ENCODE measurements at places on chromosomes 2 and 18.

DNA sequence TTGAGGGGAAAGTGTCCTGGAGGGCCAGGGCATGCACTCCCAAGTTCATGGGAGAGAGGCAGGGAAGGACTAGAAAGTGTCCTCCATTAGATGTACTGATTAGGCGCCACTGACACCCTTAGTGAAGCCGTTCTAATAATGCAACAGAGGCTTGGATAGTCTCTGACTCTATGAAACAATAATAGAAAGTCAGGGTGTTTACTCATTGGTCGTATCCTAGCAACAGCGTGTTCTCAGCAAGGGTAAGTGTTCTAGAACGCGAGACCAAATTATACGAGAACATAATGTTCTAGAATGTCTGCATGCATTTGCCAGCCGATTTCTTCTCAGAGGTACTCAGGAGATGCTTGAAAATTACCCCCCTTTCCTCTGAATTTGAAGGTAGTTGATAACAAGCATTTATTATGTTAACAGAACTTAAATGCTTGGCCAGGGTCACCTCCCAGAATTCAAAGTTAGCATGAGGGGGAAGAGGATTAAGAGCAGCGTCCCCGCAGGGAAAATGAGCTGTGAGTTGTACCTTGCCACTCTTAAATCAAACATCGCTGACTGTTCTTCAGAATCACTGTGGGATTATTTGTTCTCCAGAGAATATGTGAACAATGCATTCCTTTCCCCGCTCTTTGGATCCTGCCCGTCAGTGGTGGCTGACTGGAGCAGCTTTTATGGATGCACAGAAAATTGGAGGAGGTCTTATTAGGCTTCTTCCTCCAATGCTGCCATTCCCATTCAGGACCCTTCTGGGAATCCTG lies 33.7 kb upstream of the PDIA6 start:
- H3K27ac ChIP-seq: no peak overlapping the region
- DNase-seq: no peak
- H3K4me3 ChIP-seq: no peak overlapping the region
- peaks cover 3% of the 10 kb centered on the region for H3K4me1 ChIP-seq
- peaks cover 8% of the 10 kb centered on the region for H3K36me3 ChIP-seq
- no peaks in the 10 kb centered on the region for H3K27me3 ChIP-seq

DNA sequence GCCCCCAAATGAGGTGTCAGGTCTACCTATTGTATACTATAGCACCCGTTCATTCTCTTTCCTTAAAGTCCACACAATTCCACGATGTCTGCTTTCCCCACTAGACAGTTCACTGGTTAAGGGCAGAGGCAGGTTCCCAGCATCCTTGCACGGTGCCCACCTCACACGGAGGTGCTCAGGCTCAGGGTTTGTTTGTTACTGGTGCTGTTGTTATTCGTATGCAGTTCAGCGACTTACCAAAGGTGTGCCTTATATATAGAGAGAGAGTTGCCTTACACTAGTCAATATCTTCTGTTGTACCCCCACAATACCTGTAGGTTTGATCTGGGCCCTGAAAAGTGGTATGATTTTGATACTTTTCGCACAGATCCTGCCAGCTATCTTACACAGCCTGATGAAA lies 30.6 kb downstream of the SLC3A1 start:
- no peaks in the 10 kb centered on the region for H3K4me1 ChIP-seq
- H3K27ac ChIP-seq: no peak overlapping the region
- no peak for DNase-seq
- H3K4me3 ChIP-seq: no peak overlapping the region
- no peaks in the 10 kb centered on the region for H3K27me3 ChIP-seq

- no peak overlapping the region for H3K27ac ChIP-seq
- no peaks in the 10 kb centered on the region for H3K4me1 ChIP-seq
- H3K36me3 ChIP-seq: no peaks in the 10 kb centered on the region
- DNase-seq: no peak
Measured at GRCh38 chr2:33436083-33436482, 40.4 kb upstream of the RASGRP3 start.

DNA sequence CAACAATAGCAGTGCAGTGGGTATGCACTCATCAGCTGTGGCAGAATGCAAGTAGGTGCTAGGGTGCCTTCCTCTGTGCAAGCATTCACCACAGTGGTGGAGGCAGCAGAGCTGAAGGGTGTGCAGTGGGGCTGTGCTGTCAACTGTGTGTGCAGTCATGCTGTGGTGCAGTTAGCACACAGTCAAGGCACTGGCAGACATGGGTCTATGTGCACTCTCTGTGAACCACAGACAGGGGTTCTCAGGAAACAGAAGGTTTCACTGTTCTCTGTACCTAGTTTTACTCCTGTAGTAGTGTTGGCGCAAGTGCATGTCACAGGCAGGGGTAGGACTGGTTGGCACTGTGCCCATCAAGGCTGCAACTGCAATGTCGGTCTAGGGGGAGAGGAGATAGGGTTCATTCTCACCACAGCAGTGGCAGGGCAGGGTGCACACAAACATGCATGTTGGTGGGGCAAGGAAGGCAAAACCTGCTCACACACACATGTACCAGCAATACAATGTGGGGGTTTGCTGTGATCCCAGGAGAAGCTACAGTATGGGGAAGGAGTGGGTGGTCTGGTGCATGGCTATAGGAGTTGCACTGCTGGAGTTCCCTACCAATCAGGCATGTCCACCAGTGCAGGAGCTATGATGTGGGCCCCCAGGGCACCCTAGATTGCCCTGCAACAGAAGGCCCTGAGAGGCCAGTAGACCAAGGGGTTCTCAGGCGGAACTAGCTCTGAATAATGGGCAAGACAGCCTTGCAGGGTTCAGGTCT lies 242.7 kb upstream of the DDX18 start:
- H3K4me3 ChIP-seq: no peak overlapping the region
- no peak overlapping the region for H3K27ac ChIP-seq
- DNase-seq: no peak
- H3K4me1 ChIP-seq: no peaks in the 10 kb centered on the region
- H3K27me3 ChIP-seq: no peaks in the 10 kb centered on the region
- peaks cover 21% of the 10 kb centered on the region for H3K36me3 ChIP-seq

GRCh38 chr2:51329512-51329911 lies 297.6 kb upstream of the NRXN1 start:
- no peak overlapping the region for H3K4me3 ChIP-seq
- DNase-seq: no peak
- H3K27me3 ChIP-seq: no peaks in the 10 kb centered on the region
- H3K36me3 ChIP-seq: no peaks in the 10 kb centered on the region
- H3K4me1 ChIP-seq: no peaks in the 10 kb centered on the region
- H3K27ac ChIP-seq: no peak overlapping the region

DNA sequence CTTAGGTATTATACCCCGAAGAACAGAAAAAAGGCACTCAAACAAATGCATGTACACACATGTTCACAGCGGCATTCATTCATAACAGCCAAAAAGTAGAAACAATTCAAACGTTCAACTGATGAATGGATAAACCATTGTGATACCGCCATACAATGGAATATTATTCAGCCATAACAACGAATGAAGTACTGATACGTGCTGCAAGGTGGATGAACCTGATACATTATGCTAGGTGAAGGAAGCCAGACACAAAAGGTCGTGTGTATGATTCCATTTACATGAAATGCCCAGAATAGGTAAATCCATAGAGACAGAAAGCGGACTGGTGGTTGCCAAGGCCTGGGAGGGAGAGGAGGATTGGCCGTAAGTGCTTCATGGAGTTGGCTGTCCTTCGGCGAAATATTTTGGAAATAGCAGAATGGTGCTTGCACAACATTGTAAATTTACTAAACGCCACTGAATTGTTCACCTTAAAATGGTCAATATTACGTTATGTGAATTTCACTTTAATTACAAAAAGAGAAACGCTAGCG lies 750 bp upstream of the RMP24 start:
- no peak overlapping the region for H3K27ac ChIP-seq
- DNase-seq: no peak
- H3K36me3 ChIP-seq: peaks cover 26% of the 10 kb centered on the region
- H3K4me1 ChIP-seq: peaks cover 2% of the 10 kb centered on the region
- H3K27me3 ChIP-seq: no peaks in the 10 kb centered on the region

DNA sequence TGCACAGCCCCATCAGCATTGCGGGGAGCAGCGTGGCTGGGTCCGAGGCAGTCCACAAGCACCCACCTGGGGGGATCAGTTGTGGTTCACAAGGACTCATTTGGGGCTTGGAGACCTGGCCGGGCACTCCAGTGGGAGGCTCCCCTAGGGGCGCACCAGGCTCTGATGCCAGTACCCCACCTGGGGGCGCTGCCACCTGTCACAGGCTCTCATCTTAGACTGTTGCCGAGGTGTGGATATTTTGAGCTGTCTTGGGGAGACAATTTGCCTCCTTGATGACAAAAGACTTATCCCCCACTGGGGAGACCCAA lies 3.0 kb downstream of the ADRA2B start:
- peaks cover 8% of the 10 kb centered on the region for H3K36me3 ChIP-seq
- no peak overlapping the region for H3K4me3 ChIP-seq
- H3K4me1 ChIP-seq: peaks cover 6% of the 10 kb centered on the region
- no peaks in the 10 kb centered on the region for H3K27me3 ChIP-seq

- peak overlapping the region; percentile 96 for H3K4me3 ChIP-seq
- H3K4me1 ChIP-seq: peaks cover 3% of the 10 kb centered on the region
- H3K36me3 ChIP-seq: peaks cover 37% of the 10 kb centered on the region
- peak; percentile 47 for DNase-seq
- no peak overlapping the region for H3K27ac ChIP-seq
- H3K27me3 ChIP-seq: no peaks in the 10 kb centered on the region
Measured at GRCh38 chr2:43225093-43225787, 1.2 kb downstream of the ZFP36L2 start.

DNA sequence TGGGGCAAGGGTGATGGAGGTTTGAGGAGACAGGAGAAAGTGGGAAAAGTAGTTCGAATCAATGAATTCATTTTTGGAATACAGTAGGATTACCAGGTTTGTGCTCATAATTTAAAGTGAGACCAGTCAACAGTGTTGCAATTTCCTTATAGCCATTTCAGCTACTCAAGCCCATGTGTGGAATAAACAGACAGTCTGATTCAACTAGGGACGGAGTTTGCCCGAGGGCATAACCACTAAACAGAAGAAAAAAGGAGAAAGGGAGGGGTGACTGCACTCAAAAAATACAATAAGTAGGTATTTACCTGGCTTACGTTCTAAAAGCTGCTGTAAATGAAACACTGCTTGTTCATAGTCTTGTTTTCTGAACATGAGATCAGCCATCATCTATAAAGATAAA lies 55.2 kb downstream of the TTC21B start:
- no peak overlapping the region for H3K27ac ChIP-seq
- no peak overlapping the region for H3K4me3 ChIP-seq
- no peaks in the 10 kb centered on the region for H3K27me3 ChIP-seq
- no peaks in the 10 kb centered on the region for H3K4me1 ChIP-seq
- peaks cover 50% of the 10 kb centered on the region for H3K36me3 ChIP-seq
- DNase-seq: no peak

DNA sequence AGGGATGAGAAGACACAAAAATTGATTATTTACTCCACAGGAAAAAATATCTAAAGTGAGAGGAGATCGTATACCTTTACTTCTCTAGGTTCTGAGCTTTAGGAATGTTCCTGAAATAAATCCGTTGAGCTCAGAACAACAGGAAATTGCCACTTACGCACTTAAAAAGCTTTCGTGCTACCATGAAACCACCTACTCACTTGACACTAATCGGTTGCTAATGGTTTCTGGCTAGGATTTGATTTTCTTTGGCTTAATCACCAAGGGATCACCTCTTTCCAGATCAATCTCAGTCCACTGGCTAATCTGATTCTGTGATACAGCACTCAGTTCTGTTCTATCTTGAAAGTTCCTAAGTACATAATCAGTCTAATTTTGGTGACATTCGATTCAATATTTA lies 419.6 kb downstream of the DLGAP1 start:
- peaks cover 7% of the 10 kb centered on the region for H3K4me1 ChIP-seq
- DNase-seq: no peak
- H3K4me3 ChIP-seq: no peak overlapping the region
- H3K27ac ChIP-seq: peak overlapping the region; percentile 36
- H3K36me3 ChIP-seq: peaks cover 10% of the 10 kb centered on the region

- no peak overlapping the region for H3K27ac ChIP-seq
- no peaks in the 10 kb centered on the region for H3K36me3 ChIP-seq
- H3K4me3 ChIP-seq: no peak overlapping the region
- no peaks in the 10 kb centered on the region for H3K27me3 ChIP-seq
- no peak for DNase-seq
Measured at GRCh38 chr2:197124639-197125390, 185.8 kb downstream of the ANKRD44 start.

- peak; percentile 11 for DNase-seq
- no peaks in the 10 kb centered on the region for H3K27me3 ChIP-seq
- no peaks in the 10 kb centered on the region for H3K4me1 ChIP-seq
- H3K36me3 ChIP-seq: no peaks in the 10 kb centered on the region
Measured at GRCh38 chr2:128792476-128793054, 473.9 kb upstream of the HS6ST1 start.

DNA sequence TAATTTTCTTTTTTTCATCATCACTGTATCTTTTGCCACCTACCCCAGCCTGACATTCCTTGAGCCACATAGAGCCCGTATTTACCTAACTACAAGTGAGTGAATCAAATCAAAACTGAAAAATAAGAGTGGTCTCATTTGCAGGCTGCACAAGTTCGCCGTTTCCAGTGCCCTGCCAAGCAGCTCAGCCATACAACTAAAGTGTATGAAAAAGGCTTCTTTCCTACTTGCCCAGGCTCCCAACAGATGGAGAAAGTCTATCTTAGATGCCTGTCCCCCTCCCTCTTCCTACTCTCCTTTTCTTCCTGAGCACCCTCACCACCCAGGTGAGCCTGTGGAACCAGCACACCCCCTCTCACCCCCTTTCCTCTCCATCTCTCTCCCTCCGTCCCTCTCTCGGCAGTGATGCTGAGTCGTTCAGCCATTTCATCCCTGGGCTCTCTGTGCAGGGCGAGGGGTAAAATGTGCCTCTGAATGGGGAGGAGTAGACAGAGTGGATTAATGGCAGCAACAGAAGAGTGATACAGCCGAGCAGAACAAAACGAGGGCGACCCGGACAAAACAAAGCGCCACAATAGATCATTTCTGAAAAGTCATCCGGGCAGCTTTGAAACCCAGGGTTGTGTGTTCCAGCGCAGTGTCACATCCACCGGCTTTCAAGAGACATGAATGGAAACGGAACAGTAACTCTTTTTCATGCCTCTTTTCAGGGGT lies 65.0 kb upstream of the POU3F3 start:
- 0 out of 2 replicates have a peak, but pooled peaks cover 2% of the 10 kb centered on the region for H3K4me1 ChIP-seq
- no peak overlapping the region for H3K4me3 ChIP-seq
- peaks cover 2% of the 10 kb centered on the region for H3K27me3 ChIP-seq
- H3K27ac ChIP-seq: no peak overlapping the region

GRCh38 chr18:27942706-27943105 lies 234.2 kb downstream of the CDH2 start:
- no peaks in the 10 kb centered on the region for H3K4me1 ChIP-seq
- H3K27me3 ChIP-seq: no peaks in the 10 kb centered on the region
- no peaks in the 10 kb centered on the region for H3K36me3 ChIP-seq
- DNase-seq: no peak
- H3K27ac ChIP-seq: no peak overlapping the region
- H3K4me3 ChIP-seq: no peak overlapping the region

DNA sequence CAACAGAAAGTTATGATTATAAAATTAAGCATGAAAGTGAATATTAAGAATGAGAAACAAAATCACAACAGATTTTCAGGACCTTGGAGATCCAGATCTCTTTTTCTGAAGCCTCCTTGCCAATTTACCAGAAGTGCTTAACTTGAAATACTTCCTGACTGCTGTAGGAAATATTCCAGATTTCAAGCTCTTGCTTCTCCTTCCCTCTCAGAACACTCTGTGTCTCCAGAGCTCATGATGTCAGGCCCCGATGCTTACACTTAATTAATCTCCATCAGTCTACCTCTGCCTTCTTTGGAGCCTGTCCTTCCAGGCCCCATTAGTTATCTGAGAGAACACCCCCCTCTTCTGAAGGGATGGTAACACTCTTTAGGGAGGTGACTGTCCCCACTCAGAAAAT lies 20.7 kb upstream of the NT5C1B start:
- H3K4me3 ChIP-seq: no peak overlapping the region
- H3K27me3 ChIP-seq: no peaks in the 10 kb centered on the region
- H3K27ac ChIP-seq: no peak overlapping the region
- H3K36me3 ChIP-seq: no peaks in the 10 kb centered on the region
- 0 out of 2 replicates have a peak, but pooled peaks cover 2% of the 10 kb centered on the region for H3K4me1 ChIP-seq

Measured in H9 (cell line).